ENCODE measurements at places on chromosomes 6 and 20.

GRCh38 chr6:132413499-132413802, 12.2 kb upstream of the MOXD1 start:
- DNase-seq = no peak

- peak; percentile 66 for DNase-seq
Observed at GRCh38 chr20:36924167-36925045, 27.1 kb downstream of the SAMHD1 start.

GRCh38 chr6:151876122-151876521, 68.6 kb downstream of the ESR1 start:
- DNase-seq = no peak

- DNase-seq = no peak
Observed at GRCh38 chr6:83920017-83920416, 60.5 kb downstream of the CYB5R4 start.

DNA sequence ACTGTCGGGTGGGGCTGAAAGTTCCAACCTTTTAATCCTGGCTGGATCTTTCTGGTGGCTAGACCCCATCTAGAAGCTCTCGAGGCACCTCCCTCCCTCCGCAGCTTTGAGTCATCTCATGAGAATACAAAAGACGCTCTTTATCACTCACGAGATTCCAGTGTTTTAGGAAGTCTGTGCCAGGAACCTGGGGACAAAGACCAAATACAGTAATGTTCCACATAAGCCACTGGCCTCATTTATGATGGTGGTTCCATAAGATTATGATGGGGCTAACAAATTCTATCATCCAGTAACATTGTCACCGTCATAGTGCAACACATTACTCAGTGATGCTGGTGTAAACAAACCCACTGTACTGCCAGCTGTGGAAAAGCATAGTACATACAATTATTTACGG, 48.7 kb downstream of the NCOA7 start:
- DNase-seq = no peak

GRCh38 chr6:4338884-4339283, 203.5 kb upstream of the ECI2 start:
- no peak for DNase-seq

GRCh38 chr6:142355520-142356174, 53.8 kb downstream of the ADGRG6 start:
- DNase-seq = peak; percentile 35

DNA sequence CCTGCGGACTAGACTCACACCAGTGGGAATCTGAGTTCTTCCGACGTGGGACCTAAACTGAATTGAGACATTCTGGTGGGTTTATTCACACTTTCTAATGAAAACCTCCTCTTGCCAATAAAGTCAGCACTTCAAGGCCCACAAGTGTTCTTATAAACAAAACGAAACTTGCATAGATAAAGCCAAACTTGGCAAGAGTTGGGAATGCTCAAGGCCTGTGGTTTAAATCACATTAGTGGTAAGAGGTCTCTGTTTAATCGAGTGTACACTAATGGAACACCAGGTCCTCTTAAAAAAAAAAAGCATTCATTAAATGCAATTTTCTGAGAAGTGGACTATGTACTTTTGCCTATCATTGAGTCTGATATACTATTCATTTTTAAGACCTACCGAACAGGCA, 143.3 kb downstream of the SMOC2 start:
- DNase-seq = no peak

GRCh38 chr6:94683409-94683808, 893.9 kb upstream of the MANEA start:
- no peak for DNase-seq

DNA sequence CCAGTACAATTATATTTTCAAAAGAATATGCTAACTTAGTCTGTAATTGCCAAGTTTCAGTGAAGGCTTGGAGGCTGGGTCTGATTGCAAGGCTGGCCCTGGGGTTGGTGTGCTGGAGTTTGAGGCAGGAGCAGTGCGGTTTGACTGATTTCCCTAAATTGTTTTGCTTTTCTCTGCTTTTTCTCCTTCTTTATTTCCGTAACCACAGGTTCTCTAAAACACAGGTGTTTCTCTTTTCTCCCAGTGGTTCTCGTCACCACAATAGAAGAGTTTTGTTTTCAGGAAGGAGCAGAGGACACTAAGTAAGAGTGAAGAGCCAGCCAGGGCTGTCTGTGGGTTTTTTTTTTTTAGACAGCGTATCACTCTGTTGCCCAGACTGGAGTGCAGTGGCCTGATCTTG, 8.2 kb upstream of the SNX9 start:
- DNase-seq = peak; percentile 67

DNA sequence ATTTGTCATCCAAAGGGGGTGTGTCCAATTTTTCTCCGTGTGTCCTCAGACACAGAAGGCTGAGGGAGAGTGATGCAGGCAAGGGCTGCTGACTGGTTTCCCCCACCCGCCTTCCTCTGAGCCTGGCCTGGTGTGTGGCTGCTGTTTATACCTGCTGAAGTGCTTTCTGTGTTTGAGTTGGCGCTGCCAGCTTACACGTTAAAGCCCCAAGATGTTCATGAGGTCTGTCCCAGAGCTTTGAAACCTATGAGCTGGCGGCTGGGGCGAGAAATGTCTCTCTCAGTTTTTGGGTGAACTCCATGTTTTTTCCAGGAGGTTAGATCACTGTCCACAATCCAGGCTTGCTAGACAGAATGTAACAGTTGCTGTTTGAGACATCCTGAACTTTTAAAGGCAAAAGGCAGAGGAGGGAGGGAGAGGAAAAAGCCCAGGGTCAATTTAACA, 69.0 kb upstream of the CCN2 start:
- DNase-seq = no peak

DNA sequence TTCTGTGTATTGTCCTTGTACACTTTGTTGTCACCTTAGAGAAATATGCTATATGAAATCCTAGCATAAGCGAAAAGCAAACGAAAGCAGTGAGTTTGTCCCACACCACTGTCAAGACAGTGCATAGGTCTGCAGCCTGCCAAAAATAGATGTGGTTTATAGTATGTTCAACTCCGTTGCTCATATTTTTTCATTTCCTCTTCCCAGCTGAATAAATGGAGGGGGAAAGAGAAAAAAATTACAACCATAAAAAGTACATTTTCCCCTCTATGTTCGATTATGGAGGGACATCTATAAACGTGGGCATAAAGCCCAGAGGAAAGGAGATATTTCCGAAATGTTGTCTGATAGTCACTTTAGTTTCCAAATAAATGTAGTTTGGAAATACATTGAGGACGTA, 25.8 kb downstream of the PRL start:
- no peak for DNase-seq

- DNase-seq = no peak
Observed at GRCh38 chr20:62027116-62027515, 38.6 kb downstream of the TAF4 start.

GRCh38 chr6:2708456-2708855, 42.3 kb downstream of the MYLK4 start:
- no peak for DNase-seq

- no peak for DNase-seq
Observed at GRCh38 chr20:17023806-17024205, 203.0 kb upstream of the PCSK2 start.

DNA sequence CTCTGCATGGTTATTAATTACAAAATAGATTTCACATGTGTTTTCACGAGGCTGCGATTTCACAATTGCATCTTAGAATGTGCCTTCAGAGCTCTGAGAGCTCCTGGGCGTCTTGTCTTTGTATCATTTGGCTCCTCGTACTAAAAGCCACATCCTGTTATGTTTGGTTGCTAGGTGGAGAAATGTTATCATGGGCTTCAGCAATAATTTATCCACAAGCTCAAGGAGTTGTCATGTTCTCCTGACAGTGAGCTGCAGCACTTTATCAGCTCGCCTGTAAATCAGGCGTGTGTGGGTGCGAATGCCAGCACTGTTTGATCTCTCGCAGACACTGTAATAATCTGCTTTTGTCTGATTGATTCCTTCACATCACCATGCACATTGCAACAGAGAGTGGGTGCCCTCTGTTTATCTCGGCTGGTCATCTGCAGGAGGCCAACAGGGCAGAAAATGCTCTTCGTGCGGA, 218.6 kb upstream of the ZFP64 start:
- no peak for DNase-seq

DNA sequence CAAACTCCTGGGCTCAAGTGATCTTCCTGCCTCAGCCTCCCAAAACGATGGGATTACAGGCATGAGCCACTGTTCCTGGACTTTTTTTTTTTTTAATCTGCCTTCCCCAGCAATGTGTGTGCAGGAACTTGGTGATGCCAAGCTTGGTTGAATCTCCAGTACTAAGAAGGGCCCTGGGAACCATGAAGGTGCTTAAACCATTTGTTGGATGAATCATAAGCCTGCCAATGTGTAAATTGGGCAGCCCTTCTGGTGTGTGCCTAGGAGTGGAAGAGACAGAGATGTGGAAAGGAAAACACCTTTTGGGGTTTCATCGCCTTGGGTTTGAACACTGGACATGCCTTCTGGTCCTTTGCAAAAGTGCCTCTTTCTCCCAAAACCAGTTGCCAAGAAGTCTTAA, 7.1 kb upstream of the SPO11 start:
- DNase-seq = no peak

- no peak for DNase-seq
Observed at GRCh38 chr6:8225113-8225512, 122.8 kb upstream of the EEF1E1 start.

GRCh38 chr20:38084425-38084951, 50.9 kb downstream of the RPRD1B start:
- no peak for DNase-seq

DNA sequence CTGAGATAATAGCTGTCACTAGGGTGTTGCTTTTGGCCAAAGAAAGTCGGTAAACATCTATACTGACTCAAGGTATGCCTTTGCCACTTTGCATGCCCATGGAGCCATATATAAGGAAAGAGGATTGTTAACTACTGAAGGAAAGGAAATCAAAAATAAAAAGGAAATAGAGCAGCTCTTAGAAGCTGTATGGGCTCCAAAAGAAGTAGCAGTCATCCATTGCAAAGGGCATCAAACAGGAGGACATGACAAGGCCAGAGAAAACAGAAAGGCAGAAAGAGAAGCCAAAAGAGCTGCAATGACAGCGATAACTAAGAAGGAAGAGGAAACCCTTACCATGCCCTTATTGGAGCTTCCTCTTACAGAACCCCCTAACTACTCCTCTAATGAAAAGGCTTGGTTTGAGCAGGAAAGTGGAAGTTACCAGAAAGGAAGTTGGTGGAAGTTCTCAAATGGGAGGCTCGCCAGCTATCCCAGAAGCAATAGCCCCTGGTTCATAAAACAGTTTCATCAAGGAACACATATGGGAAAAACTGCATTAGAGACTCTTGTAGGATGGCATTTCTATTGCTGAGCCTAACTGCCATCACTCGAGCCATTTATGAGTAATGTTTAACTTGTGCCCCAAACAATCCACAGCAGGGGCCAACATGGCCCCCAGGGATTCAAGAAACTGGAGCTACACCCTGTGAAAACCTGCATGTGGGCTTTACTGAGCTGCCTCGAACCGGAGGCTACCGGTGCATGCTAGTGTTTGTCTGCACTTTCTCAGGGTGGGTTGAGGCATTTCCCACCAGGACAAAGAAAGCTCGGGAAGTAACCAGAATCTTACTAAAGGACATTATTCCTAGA, 7.0 kb downstream of the IL22RA2 start:
- peak; percentile 36 for DNase-seq

All from common myeloid progenitor, CD34-positive (primary cell).